NCI-H526 treated with DMSO at 0.1 percent for 48 hours (cell line): ENCODE measurements at places on chromosomes 3 and 15.
A peak's percentile ranks its signal among the peaks of the same experiment; 100 is the strongest.

- DNase-seq = no peak
Observed at GRCh38 chr3:25170021-25170420, 258.0 kb upstream of the RARB start.

DNA sequence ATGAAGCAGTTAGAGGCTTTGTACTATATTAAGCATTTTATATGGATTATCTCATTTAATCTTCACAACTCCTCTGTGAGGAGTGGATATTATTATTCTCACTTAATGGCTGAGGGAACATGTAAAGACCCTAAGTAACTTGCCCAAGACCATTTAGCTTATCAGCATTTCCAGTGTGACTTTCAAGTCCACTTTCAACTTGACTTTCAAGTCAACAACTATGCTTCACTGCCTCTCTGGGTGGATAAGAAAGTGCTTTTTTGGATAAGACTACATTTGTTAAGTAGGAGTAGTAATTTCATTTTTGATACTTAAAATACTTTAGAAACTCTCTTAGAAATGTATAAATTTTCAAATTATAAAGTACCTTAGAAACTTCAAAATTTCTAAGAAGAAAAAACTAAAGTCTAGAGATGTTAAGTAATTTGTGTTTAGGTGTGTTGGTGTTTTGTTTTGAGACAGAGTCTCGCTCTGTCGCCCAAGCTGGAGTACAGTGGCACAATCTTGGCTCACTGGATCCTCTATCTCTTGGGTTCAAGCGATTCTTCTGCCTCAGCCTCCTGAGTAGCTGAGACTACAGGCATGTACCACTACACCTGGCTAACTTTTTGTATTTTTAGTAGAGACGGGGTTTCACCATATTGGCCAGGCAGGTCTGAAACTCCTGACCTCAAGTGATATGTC lies 71.8 kb downstream of the MINDY2 start:
- DNase-seq = no peak

- no peak for DNase-seq
Observed at GRCh38 chr3:19485267-19485666, 337.0 kb downstream of the KCNH8 start.

GRCh38 chr15:35256551-35256950 lies 171.5 kb upstream of the NANOGP8 start:
- no peak for DNase-seq

GRCh38 chr3:69085168-69085832 lies 563 bp downstream of the ARL6IP5 start:
- no peak for DNase-seq

- DNase-seq = no peak
Observed at GRCh38 chr15:80999623-81000036, 1.1 kb upstream of the TLNRD1 start.

DNA sequence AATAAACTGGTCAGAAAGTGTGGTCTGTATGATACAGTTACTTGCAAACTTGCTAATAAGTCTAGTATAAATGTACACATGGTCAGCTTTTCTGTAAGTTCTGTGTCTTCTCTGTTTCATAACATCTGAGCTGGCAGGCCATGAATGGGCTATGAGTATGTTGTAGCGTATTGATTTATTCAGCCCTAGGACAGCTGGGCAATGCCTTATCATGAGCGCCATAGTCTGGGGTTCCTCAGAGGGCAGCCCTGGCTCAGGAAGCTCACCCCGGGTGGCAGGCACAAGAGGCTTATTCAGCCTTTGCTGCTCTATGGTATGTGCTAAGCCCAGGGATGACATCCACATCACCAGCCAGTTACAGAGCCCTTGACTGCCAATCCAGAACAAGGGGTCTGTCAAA lies 50.7 kb upstream of the CCR2 start:
- DNase-seq = no peak

- no peak for DNase-seq
Observed at GRCh38 chr15:34049112-34049511, 10.1 kb upstream of the AVEN start.

DNA sequence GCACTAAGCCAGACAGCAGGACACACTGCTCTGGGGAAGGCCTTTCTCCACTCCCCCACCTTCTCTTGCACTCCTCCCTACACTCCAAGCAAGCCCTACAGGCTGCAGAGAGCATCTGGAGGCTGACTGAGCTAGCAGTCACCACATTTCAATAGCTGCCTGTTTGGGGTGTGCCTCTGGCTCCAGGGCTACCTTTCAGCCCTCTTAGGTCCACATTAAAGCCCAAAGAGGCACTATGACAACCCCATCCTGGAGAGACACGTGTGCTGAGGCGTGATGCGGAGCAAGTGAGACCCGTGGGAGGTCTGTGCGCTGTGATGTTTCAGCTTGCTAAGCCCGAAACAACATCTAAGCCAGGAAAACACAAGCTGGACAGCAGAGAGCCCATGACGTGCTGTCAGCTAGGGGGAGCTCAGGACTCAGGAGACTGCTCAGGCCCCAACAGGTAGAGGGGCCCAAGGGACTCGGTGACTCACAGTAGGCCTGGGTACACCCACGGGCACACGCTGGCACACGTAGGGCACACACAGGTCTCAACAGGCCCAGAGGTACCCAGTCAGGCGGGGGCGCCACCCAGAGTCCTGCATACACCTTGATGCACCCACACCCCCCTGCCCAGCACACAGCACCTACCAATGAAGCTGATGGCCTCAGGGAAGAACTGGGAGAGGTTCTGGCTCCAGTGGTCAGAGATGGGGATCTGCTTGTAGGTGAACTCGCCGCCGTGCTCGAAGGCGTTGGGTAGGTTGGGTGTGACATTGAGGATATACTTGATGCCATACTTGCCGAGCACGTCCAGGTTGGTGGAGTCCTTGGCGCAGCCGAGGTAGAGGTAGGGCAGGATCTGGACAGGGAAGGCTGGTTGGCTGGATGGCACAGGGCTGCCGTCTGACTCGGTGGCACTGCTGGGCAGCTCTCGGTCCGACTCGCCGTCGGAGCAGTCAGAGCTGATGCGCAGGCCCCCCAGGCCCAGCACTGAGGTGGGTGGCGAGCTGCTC lies 2.8 kb downstream of the DUSP7 start:
- no peak for DNase-seq

DNA sequence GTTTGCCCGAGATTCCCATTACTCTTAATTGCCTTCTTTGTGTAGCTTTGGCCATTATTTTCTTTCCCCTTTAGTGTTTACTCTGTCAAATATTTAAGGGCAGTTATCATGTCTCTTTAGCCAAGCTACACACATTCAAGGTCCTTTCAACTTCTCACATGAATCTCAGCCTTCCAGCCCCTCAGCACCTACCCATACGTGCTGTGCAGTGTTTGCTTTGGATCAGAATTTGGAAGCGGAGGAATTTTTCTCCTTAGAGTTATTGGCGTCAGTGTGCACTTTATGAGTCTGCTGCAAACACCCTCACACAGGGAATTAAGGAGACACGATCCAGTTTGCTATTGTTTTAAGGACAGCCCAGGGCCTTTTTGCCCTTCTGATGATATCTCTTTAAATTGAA lies 231.6 kb downstream of the CACNA2D3 start:
- no peak for DNase-seq

- no peak for DNase-seq
Observed at GRCh38 chr3:31934018-31934417, 47.0 kb downstream of the OSBPL10 start.

DNA sequence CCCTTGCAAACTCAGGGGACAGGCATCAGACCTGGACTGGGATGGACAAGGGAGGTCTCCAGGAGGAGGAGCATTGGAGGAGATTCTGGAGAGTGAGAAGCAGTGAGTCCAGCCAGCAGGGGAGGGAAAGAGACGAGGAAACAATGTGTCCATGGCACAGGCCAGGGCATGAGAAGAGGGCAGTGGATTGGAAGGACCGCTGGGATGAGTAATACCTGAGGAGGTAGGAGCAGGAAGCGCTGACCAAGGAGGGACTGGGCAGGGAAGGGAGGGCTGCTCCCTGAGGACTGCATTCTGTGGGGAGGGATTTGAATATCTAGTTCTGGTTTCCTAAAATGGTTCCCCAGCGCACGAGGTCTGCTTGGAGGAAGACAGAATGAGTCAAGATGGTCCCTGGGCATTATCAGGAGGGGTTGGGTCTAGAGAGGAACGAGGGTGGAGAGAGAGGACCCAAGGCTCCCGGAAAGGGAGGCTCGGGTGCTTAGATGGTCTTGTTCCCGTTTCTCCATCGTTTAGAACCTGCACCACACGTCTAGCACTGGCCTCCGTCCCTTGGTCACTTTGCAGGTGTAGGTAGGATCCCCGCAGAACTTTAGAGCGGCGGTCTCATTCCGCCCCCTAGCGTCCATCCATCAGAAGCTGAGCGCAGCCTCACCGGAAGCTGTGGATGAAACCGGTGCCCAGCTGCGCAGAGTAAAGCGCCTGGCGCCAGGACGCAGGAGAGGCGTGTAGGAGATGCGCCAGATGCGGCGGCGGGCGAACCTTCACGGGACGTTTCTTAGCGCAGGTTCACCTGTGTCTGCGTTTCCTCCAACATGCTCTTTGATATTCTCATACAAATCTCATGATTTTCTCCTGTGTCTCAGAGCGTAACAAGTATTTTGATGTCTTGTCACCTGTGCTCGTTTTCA lies 190.7 kb upstream of the NDN start:
- peak; percentile 65 for DNase-seq

GRCh38 chr3:113213896-113214587 lies 2.7 kb downstream of the BOC start:
- no peak for DNase-seq

DNA sequence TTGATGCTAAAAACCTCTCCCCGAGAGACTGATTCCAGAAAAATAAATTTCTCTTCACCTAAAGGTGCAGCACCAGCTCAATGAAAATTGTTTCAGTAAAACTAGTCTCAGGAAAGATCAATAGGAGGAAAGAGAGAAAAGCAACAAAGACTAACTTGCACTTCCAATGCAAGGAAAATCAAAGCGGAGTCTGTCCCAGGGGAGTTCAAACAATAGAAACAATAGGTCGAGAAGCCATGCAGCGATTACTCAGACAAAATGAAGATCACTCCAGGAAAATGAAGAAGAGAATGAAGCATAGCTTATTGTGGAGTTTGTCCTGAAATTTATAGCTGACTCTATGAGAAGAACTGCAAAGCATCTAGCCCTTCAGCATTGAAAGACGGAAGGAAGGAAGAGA lies 105.1 kb upstream of the FRMD4B start:
- DNase-seq = no peak

DNA sequence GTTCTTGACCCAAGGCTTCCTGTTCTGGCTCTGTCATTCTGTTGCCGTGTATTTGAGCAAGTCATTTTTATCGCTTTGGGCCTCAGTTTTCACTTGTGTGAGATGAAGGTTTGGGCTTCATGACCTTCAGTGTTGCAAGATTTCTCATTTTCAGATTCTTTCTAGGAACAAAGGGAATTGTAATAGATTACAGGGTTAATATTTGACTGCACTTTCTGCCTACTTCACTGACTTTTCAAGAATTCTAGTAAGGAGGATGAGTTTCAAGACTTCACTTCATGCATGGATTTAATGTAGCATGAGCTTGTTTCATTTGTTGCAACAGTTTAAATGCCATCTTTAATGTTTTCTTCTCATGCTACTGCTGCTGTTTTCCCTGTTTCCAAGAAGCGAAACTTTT lies 226.5 kb downstream of the NLGN1 start:
- no peak for DNase-seq
